Effector memory CD8-positive, alpha-beta T cell (primary cell): ENCODE measurements at places on chromosomes 12 and 14.

- DNase-seq: no peak
Measured at GRCh38 chr14:55077170-55078151, 26.0 kb downstream of the MAPK1IP1L start.

GRCh38 chr12:49092816-49093406, 1.7 kb downstream of the DHH start:
- DNase-seq: no peak

- DNase-seq: no peak
Measured at GRCh38 chr12:20314328-20314727, 54.0 kb upstream of the PDE3A start.

GRCh38 chr14:100065942-100066574, 836 bp downstream of the EVL start:
- DNase-seq: peak; percentile 77

GRCh38 chr14:95261616-95262510, 57.8 kb downstream of the CLMN start:
- DNase-seq: no peak

DNA sequence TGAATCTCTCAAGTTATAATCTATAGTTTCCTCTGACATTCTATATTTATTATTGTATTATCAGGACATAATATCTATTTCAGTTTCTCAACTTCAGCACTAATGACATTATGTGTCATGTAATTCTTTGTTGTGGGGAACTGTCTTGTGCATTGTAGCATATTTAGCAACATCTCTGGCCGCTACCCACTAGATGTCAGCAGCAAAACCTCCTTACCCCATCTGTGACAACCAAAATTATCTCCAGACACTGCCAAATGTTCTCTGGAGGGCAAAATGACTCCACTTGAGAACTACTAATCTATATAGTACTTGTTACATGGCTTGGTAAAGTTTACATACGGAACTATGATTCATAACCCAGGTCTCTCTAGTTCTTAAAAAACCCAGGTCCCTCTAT, 110.2 kb downstream of the RASSF9 start:
- DNase-seq: no peak

DNA sequence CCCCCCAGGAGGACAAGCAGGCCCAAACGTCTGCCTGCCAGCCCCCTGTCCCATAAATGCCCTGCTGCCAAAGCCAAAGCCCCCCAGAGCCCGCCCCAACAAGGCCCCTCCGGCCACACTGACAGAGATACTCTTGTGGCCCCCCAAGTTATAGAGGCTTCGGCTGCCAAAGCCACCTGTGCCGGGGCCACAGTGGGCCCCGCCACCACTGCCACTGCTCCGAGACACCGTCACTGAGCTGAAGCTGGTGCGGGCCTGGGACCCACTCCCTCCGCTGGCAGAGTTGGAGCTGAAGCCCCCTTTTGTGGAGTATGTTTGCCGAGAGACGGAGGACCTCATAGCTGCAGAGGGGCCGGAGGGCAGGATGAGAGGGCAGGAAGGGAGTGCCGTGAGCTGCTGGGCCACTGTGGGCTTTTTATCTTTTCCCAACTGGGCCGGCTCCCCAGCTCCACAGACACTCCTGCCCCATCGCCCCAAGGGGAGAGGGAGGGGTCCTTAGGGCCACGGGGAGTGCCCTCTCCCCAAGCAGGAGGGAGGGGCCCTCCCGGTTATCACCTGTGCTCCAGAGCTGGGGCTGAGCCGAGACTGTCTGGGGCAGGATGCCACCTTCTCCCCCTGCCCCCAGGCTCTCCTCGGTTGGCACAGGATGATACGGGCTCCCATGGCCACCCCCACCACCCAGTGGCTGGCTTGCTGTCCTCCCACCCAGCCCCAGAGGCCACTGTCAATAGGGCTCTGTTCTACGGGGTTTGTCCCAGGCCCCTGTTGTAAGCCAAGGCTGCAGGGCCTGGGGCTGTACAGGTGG, at the start of gene KRT79:
Gene KRT79 (minus strand): TSS at position 390 of the 805 bp plus-strand sequence. CDS start 51 bp downstream, at position 339.
- DNase-seq: no peak

- no peak for DNase-seq
Measured at GRCh38 chr12:33759279-33759678, 263.0 kb upstream of the ALG10 start.

GRCh38 chr12:87796961-87797516, 232.2 kb downstream of the C12orf50 start:
- no peak for DNase-seq

DNA sequence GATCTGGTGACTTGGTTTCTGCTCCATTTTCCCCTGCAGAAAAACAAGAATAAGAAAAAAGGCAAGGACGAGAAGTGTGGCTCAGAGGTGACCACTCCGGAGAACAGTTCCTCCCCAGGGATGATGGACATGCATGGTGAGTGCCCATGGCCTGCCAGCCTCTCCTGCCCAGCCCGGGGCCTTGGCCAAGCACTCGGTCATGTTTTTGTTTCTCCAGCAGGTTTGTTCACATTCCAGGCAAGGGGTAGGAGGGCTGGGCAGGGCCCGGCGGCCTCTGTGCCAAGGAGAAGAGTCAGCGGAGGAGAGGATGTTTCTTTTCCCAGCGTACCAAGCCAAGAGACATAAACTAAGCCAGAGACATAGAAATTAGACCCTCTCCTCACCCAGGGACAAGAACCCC, 13.6 kb downstream of the BCL7A start:
- DNase-seq: no peak

- DNase-seq: no peak
Measured at GRCh38 chr12:66189889-66190288, 875 bp downstream of the IRAK3 start.

GRCh38 chr12:91492648-91493047, 310.0 kb upstream of the DCN start:
- DNase-seq: no peak

GRCh38 chr14:52318062-52318461, 4.0 kb downstream of the PTGER2 start:
- DNase-seq: no peak

- DNase-seq: no peak
Measured at GRCh38 chr14:105525861-105526775, at the start of gene TMEM121. Gene TMEM121, plus strand, starts transcription at chr14:105526583. Its CDS starts 2,252 bp downstream, at chr14:105528835.

DNA sequence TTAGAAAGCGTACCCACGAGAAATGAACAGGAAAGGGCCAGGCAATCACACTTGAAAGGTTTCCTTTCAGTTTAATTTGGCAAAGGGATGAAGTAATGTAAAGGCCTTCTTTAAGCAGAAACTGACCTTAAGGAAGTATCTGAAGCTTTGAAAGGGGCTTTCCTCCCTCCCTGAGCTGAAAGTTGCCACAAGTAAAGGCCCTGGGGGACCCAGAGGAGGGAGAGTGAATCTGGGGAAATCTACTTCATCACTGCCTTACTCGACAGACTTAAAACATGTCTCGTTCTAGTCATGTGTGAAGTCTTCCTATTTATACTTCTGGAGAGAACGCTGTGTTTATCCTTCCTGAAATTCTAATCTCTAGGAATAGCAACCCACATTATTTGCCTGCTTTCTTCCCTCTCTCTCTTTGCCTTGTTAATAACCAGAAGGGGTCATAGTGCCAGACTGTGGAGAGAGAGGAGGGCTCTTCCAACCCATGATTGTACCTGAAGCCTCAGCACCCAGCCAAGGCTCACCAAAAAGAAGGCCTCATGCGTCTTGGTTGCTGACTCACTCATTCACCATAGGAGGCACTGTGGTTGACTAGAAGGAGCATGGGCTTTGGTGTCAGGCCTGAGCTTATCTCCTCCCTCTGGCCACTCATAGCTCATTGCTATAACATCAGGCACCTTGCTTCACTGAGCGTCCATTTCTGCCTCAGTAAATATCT, 10.2 kb upstream of the GPX2 start:
- no peak for DNase-seq

- DNase-seq: no peak
Measured at GRCh38 chr14:30751646-30752416, 122.5 kb upstream of the COCH start.

DNA sequence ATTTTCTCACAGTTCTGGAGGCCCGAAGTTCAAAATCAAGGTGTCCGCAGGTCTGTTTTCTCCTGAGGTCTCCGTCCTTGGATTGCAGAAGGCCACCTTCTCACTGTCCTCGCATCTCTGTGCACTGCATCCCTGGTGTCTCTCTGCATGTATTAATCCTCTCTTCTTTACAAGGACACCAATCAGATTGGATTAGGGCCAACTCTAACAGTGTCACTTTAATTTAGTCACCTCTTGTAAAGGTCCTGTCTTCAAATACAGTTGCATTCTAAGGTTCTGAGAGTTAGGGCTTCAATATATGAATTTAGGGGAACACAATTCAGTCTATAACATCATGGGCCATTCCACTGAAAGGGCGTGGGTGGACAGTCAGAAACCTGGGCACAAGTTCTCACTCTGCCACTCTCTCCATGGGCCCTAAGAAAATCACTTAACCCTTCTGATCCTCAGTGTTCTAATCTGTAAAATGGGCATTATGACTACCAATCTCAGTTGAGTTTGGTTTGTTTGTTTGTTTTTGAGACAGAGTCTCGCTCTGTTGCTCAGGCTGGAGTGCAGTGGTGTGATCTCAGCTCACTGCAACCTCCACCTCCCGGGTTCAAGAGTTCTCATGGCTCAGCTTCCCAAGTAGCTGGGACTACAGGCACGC, 41.6 kb upstream of the FGD4 start:
- no peak for DNase-seq

GRCh38 chr12:116556356-116556952, 2.7 kb upstream of the MAP1LC3B2 start:
- DNase-seq: no peak

- no peak for DNase-seq
Measured at GRCh38 chr14:69876848-69877306, 2.3 kb upstream of the SMOC1 start.

- DNase-seq: no peak
Measured at GRCh38 chr12:24360057-24360456, 410.6 kb upstream of the SOX5 start.

DNA sequence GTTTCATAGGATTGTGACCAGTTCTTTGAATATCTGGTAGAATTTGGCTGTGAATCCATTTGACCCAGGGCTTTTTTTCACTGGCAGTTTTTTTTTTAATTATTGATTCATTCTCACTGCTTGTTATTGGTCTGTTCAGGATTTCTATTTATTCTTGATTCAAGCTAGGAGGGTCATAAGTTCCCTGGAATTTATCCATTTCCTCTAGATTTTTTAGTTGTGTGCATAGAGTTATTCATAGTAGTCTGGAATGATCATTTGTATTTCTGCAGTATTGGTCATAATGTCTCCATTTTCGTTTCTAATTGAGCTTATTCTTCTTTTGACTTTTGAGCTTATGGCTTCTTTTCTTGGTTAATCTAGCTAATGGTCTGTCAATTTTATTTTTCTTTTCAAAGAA, 291.6 kb downstream of the AKAP6 start:
- no peak for DNase-seq

GRCh38 chr14:73311708-73312030, 74.4 kb downstream of the PAPLN start:
- DNase-seq: no peak

DNA sequence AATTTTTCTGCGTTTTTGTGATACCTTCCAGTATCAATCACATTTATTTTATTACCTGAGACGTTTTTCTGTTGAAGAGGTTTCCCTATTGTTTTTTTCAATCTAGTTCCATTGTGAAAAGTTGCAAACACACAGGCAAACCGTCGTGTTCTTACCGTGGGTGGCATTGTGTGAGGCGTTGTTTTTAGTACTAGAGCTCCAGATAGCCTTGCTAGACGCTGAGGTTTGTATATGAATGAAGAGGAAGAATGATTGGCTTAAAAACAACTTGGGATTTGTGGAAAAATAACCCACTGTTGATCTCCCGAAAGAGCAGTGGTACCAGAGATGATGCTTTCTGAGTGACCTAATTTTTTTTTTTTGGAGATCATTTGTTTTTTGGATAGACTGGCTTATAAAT, 1.0 kb downstream of the SOCS4 start:
- no peak for DNase-seq

GRCh38 chr14:60232185-60232584, 16.8 kb upstream of the PPM1A start:
- DNase-seq: no peak

- DNase-seq: no peak
Measured at GRCh38 chr14:103258211-103258610, 75.8 kb upstream of the EIF5 start.
